Fibroblast of skin of abdomen (primary cell): ENCODE measurements at places on chromosomes 7 and 10.

GRCh38 chr10:97230146-97230545 lies 44.4 kb upstream of the SLIT1 start:
- DNase-seq: peak; percentile 28

GRCh38 chr10:126137562-126138221 lies 241.3 kb downstream of the FANK1 start:
- peak; percentile 54 for DNase-seq

- no peak for DNase-seq
These were observed 39.7 kb upstream of the SLC35B4 start for GRCh38 chr7:134356421-134356936.

- DNase-seq: no peak
These were observed 14.2 kb downstream of the SLC29A3 start for GRCh38 chr10:71333129-71333887.

DNA sequence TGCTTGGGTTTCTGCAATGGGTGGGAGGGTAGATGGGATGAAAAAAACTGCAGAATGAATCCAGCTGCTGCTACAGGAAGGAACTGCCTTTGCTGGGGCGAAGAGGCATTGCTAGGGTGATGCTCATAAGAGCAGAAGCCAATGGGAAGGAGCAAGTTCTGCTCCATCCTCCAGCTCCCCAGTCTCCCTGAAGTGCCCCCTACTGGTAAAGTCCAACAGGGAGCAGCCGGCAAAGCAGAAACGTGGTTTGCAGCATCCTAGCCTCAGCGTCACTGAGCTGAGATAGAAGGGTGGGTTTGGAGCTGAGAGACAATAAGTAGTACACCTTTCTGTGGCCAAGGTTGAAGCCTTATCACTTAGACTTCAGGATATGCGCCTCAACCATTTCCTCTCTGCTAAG lies 220.5 kb downstream of the CCSER2 start:
- DNase-seq: no peak

DNA sequence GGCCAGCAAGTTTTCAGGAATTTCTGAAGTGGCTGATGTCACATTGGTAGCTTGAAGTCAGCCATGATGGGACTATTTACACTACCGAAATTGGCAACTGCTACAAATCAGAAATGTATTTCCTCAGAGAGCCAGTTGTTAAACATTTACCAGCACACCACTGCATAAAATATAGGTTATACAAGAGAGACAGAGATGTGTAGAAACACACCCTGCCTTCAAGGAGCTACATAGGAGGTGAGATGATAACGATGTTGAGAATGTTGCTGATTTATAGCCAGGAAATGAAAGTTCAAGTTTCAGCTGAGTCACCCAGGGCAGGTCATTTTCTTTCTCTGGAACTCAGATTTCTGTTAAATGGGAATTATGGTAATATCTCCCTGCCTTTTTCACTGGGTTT lies 46.0 kb upstream of the TCF7L2 start:
- DNase-seq: peak; percentile 33

DNA sequence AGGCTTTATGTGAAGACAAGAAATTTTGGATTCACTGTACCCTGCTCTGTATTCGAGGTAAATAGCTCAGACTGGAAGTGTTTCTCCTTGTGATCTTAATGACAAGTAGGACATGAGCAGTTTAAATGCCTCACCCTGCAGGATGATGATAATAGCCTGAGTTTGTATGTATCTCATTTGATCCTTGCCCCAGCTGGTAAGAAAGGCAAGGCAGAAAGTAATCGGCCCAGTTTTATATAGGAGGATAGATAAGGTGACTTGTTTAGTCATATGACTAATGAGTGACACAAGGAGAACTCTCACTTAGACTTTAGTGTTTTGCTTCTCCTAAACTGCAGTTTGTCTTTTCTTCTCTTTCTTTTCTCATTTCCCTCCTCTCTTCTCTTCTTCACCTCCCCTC lies 372.6 kb downstream of the PHF14 start:
- DNase-seq: no peak

DNA sequence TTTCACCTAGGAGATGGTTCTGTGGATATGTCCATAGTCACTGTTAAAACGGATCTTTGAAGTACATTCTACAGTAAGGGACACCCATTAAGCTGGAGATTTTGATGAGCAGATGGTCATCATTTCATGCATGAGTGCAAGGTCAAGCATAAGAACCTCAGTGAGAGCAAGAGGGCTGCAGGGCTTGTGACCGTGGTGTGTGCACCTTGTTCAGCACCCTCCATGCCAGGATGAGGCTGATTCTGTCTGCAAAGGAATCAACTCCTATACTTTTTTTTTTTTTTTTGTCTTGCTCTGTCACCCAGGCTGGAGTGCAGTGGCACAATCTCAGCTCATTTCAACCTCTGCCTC lies 17.6 kb downstream of the PDSS1 start:
- DNase-seq: no peak

GRCh38 chr10:124249812-124250432 lies 156.5 kb upstream of the CHST15 start:
- DNase-seq: no peak

- DNase-seq: peak; percentile 56
These were observed 166.2 kb downstream of the CPEB3 start for GRCh38 chr10:92124616-92125143.

GRCh38 chr7:66664590-66665293 lies 36.1 kb downstream of the KCTD7 start:
- DNase-seq: no peak

GRCh38 chr10:16184906-16185305 lies 251.9 kb upstream of the PTER start:
- DNase-seq: no peak

- no peak for DNase-seq
These were observed 72.3 kb upstream of the VOPP1 start for GRCh38 chr7:55644567-55644966.

GRCh38 chr7:116591202-116592040 lies 66.6 kb downstream of the CAV1 start:
- DNase-seq: no peak

DNA sequence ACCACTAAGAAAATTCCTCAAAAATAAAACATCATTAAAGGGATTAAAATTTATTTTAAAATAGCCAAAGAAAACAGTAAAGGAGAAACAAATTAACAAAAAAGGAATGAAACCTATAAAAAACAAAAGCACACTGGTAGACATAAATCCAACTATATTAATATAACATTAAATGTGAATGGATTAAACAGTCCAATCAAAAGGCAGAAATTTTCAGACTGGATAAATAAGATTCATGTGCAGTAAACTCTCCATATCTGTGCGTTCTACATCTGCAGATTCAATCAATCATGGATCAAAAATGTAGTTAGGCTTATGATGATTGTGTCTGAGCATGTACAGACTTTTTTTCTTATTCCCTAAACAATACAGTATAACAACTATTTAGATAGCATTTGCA lies 42.6 kb downstream of the ZNF518A start:
- no peak for DNase-seq

DNA sequence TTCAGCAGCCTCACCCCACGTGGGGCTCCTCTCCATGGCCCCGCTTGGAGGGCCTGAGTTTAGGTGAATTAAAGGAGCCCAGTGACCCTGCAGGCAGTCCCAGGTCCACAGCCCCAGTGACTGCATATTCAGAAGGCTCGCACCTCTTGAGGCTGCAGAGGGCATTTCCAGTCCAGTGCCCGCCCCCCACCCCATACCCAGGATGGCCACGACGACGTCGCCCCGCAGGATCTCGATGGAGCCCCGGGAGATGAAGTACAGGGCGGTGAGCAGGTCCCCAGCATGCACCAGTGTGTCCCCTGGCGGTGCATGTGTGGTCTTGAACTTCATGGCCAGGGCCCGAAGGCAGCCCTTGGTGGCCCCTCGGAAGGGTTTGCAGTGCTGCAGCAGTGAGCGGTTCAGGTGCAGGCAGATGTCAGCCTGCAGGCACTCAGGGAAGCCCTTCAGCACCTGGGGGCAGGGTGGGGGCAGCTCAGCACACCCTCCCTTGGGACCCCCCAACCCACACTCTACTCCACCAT lies 28.1 kb downstream of the KCNH2 start:
- no peak for DNase-seq

- DNase-seq: no peak
These were observed 12.7 kb downstream of the TAS2R38 start for GRCh38 chr7:141960687-141961422.

- DNase-seq: no peak
These were observed 25.5 kb downstream of the RBM17 start for GRCh38 chr10:6114299-6114698.

GRCh38 chr7:99293167-99293566 lies 20.5 kb downstream of the MYH16 start:
- DNase-seq: no peak

- DNase-seq: peak; percentile 77
These were observed 59.4 kb downstream of the SEMA3C start for GRCh38 chr7:80859272-80859970.

- DNase-seq: peak; percentile 55
These were observed 105.5 kb upstream of the FAM204A start for GRCh38 chr10:118447478-118448270.

GRCh38 chr7:5296611-5297226 lies 14.0 kb downstream of the SLC29A4 start:
- DNase-seq: no peak

DNA sequence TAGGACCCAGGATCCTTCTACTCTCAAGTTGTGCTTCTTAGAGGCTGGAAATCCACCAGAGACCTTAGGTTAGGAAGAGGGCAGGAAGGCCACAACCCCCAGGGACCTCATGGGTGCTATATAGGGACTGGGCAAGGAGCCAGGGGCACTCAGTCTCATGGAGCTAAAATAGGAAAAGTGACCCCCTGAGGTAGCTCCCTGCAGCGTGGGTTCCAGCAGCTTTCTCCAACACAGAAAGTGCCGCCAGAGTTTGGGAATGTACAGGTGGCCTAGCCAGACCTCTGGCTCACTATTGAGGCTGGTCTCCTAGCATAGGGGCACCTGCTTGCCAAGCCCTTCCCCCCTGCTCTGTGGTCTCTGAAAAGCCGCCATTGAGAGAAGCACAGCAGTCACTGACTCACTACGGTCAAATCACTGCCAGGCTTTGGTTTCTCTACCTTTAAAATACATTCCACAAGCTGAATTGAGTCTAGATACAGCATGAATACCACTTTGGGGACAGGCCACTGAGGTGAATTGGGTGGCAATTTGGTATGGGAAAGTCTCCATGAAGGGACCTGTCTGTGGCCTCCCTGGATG lies 333.2 kb upstream of the PODXL start:
- no peak for DNase-seq

GRCh38 chr7:41006306-41006995 lies 696.4 kb downstream of the INHBA start:
- DNase-seq: peak; percentile 80

DNA sequence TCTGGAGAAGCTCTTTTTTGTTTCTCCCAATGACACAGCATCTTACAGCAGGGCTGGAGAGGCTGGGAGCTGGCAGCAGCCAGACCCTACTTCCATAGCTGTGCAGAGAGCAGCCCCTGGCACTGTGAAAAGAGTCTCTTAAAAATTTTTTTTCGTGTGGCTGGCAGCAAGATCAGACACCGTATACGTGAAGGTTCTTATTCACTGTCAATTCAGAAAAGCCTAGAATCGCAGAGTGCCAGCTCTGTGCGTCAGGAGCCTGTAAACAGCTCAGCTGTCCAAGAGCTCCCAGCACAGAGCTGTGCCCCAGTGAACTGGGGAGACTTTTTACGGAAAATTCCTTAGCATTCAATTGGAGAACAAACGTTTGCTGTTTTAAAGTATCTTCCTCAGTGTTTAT lies 6.5 kb downstream of the BAG3 start:
- DNase-seq: no peak

- no peak for DNase-seq
These were observed 102.0 kb upstream of the FOXP2 start for GRCh38 chr7:114312649-114313048.

GRCh38 chr7:38825721-38826440 lies 83.1 kb downstream of the VPS41 start:
- DNase-seq: no peak

DNA sequence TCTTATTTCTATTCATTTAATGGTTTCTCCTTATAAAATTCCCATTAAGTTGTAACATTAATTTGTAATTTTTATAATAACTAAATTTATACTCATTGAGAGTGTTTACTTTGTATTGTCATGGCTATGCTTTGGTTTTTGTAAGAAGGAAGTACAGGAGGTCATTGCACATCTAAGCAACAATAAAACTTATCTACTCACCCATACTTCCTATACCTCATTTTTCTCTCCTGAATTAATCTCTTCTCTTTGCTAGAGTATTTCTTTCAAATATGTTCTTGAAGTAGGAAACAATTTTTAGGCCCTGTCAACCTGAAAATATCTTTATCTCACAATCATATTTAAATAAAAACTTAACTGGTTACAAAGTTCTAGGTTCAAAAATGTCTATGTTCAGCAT lies 95.4 kb upstream of the WDR11 start:
- DNase-seq: no peak
